Midbrain (tissue), 1 donor: ENCODE measurements at places on chromosomes 1 and 21.

GRCh38 chr1:245873883-245874671 lies 633.0 kb downstream of the SMYD3 start:
- DNase-seq, result no peak

DNA sequence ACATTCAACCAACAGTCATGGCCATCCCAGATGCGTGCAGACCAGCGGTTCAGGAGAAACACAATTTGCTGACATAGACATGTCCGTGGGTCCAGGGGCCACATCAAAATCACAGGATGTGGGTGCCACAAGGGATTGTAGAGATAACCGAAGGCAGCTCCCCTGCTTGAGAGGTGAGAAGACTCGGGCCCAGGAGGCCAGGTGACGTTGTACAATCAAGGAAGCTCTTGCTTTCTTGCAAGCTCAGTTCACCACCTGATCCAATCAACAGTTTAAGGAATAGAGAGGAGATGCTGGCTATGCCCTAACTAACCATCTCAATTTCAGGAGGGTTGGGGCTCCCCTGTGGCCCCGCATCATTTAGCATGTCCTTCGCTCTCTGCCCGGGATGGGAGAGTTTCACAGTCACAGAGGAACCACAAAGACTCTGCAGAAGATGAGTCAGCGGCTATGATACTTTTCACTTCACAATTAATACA lies 19.5 kb downstream of the UBASH3A start:
- no peak for DNase-seq

GRCh38 chr1:221805121-221805520 lies 63.2 kb upstream of the DUSP10 start:
- DNase-seq, result no peak

GRCh38 chr1:115911294-115911693 lies 65.0 kb upstream of the SLC22A15 start:
- DNase-seq, result no peak

DNA sequence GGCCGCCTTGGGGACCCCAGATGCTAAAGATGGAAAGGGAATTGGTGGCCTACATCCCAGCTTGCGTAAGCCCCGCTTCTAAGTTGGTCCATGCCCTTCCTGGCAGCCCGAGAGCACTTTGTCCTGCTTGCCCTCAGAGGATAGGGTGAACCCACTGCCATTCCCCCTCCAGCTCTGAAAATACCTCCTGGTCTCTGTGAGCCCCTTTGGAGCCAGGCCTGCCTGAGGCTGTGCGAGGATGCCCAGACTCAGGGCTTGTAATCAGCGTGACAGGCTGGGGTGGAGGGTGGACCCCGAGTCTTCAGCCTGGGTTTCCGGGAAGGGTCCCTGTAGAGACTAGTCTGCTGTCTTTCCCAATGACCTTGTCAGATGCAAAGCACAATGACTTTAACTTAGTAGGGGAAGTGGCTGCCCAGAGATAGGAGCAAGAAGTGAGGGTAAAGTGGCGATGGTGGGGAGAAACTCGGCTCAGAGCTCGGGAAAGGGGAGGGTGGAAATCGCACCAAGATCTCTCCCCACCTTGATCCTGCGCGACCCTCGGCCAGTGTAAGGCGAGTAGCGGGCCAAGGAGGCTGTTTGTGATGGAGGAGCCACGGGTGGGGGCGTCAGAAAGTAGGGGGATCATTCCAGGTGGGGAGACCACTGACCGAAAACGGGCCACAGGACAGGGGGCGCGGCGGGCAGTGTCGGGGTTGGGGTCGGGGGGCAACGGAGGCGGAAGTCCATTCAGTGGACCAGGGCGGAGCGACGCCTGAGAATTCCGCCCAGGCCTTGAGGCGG lies 2.7 kb upstream of the HES3 start:
- DNase-seq, result no peak

DNA sequence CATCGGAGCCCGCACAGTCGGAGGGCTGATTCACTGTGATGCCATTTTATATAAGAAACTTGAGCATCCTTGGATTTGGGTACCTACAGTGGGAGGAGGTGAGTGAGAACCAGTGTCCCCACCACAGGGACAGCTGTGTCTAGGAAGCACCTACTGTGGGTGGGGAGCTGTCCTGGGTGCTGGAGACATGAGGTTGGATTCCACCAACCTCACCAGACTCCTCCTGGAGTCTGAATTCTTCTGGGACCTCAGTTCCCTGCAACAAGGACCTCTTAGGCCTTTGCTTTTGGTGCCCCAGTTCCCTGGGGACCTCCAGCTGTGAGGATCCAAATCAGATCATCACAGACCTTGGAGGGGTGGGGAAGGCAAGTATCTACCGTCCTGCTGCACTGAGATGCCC lies 188.8 kb downstream of the PRDM16 start:
- DNase-seq, result no peak

DNA sequence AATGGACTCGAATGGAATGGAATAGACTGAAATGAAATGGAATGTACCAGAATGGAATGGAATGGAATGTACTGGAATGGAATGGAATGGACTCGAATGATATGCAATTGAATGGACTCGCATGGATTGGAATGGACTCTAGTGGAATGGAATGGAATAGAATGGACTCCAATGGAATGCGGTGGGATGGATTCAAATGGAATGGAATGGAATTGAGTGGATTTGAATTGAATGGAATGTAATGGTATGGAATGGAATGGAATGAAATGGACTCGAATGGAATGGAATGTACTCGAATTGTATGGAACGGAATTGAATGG lies 99.6 kb upstream of the FBXO28 start:
- no peak for DNase-seq

GRCh38 chr1:12420171-12420570 lies 190.3 kb downstream of the VPS13D start:
- DNase-seq, result no peak

GRCh38 chr1:97758541-97759057 lies 162.2 kb downstream of the DPYD start:
- no peak for DNase-seq

GRCh38 chr1:36365381-36365780 lies 20.3 kb downstream of the STK40 start:
- peak; percentile 59 for DNase-seq

- DNase-seq, result no peak
Observed at GRCh38 chr1:152657677-152658076, 5.5 kb upstream of the LCE2D start.

DNA sequence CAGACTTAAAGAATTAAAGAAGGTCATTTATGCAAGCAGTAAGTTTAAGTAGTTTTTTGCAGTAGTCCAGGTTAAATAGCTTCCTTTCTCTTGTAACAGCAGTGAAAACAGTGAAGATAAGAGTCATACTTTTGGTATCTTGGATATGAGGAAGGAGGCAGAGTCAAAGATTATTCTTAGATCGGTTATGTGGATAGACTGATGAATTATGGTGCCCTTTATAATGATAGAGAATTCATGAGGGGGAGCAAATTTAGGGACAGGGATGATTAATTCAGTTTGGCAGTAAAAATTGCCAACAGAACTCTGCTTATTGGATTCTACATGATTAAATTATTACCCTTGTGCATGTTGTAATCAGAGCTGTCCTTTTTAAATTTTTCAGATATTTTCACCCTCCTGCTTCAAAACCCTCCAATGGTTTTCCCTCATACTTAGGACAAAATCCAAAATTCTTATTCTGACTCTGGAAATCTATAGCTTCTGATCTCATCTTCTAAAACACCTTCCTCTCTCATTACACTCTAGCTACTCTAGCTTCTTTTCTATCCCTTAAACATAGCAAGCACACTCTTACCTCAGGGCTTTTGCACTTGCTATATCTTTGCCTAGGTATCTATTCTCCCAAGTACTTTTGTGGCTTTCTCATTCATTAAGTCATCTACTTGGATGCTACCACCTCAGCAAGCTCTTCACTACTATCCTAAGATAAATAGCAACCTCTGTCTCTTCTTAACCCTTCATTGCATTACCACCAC lies 79.8 kb downstream of the PKN2 start:
- no peak for DNase-seq

DNA sequence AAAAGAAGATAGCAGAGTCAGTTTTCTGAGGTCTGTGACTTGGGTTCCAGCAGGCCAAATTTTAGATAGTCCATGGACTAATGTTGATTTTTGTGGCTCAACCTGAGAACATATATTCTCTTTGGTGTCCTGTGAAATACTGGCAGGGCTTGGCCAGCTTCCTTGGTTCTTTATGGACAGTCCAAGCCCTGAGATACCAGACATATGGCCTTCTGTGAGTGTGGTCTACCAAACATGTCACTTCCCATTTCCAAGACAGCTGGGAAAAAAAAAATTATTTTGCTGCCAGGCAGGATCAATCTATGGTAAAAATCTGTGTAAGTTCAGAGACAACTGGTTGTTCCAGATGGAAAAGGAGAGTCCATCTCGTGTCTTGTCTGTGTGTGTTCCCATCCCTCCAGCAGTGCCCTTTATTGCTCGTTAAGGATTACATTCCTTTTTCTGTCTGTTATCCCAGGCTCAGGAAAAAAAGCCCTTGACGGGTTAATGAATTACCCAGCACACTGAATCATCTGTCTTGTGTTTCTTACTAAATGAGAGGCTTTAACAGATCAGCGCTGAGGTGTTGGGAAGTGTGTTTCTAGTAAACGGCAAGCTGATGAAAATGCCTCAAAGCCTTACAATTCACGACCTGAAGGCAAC lies 33.4 kb upstream of the XPR1 start:
- no peak for DNase-seq

- no peak for DNase-seq
Observed at GRCh38 chr1:53115403-53116306, 26.8 kb downstream of the SLC1A7 start.

- DNase-seq, result no peak
Observed at GRCh38 chr21:35779690-35780570, 280.4 kb downstream of the SETD4 start.

DNA sequence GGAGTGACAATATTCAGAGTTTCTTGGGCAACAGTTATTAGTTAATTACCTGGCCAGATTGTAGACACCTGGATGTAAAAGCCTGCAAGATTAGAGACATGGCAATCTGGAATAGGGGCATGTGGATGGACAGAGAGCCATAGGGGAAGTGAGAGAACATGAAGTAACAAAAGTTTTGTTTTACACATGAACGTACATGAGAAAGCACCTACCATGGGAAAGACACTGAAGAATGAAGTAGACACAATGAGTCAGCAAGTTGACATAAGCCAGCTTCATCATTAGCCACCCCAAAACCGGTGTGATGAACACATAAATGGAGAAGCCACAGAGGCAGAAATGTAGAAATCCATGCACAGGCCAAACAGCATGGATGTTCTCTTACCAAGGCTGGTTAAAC lies 462.1 kb upstream of the C1orf87 start:
- DNase-seq, result no peak

- no peak for DNase-seq
Observed at GRCh38 chr1:34695580-34695979, 59.3 kb upstream of the GJB5 start.

- DNase-seq, result no peak
Observed at GRCh38 chr1:53384796-53385195, 56.9 kb upstream of the LRP8 start.

GRCh38 chr1:75174031-75174760 lies 40.0 kb downstream of the LHX8 start:
- DNase-seq, result peak; percentile 1

GRCh38 chr1:225896937-225897549 lies 8.1 kb upstream of the LEFTY1 start:
- no peak for DNase-seq

GRCh38 chr1:94382201-94382600 lies 36.0 kb upstream of the ABCD3 start:
- DNase-seq, result no peak
